ENCODE measurements at places on chromosomes 3 and 15.

DNA sequence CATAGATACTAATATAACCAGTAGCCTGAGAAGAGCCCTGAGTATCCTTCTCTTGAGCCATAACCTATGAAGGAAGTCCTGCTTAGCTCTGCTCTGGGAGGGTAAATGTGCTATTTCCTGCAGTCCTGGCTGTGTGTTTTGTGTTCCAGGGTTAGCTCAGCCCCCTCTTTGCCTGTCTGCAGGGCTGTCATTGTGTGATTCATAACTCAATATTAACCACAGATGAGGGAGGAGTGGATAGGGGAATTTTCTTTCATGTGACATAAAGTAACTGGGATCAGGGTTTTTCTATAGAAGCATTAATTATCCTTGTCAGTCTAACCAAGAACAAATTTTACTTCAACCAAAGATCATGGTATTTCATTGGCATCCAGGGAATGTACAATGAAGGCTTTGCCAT, 183.3 kb upstream of the ZBTB20 start:
- DNase-seq = no peak

GRCh38 chr15:70625438-70625837, 137.9 kb downstream of the UACA start:
- no peak for DNase-seq

DNA sequence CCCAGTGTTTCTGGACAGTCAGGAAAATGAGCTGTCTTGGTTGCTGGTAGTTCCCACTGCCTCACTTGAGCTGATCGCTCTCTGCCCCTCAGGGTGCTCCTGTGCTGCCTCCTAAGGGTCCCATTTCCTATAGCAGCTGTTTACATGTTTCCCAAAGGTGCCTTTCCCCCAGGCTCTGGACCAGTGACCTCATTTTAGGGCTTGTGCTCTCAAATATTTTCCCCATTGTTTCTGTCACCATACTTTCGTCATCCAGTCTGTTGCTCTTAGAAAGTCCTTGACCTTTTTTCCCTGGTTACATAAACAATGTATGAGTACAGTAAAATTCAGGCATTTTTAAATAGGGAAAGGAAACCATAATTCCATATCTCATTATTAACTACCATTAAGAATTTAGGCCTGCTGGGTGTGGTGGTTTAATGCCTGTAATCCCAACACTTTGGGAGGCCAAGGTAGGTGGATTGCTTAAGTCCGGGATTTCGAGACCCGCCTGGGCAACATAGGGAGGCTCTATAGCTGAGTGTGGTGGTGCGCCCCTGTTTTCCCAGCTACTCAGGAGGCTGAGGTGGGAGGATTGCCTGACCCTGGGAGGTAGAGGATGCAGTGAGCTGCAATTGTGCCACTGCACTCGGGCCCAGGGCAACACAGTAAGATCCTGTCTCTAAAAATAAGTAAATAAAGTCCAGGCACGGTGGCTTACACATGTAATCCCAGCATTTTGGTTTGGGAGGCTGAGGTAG, 11.7 kb downstream of the RAD54L2 start:
- no peak for DNase-seq

- DNase-seq = no peak
Observed at GRCh38 chr15:71844916-71845315, 34.6 kb downstream of the NR2E3 start.

- no peak for DNase-seq
Observed at GRCh38 chr3:172181932-172182586, 142.7 kb downstream of the FNDC3B start.

GRCh38 chr15:39777496-39777895, 5.1 kb downstream of the FSIP1 start:
- DNase-seq = no peak

- DNase-seq = no peak
Observed at GRCh38 chr15:76346669-76347481, 10.3 kb downstream of the ISL2 start.

- DNase-seq = no peak
Observed at GRCh38 chr15:89823836-89824606, 9.4 kb upstream of the ANPEP start.

- no peak for DNase-seq
Observed at GRCh38 chr3:10004960-10005564, 18.4 kb upstream of the EMC3 start.

DNA sequence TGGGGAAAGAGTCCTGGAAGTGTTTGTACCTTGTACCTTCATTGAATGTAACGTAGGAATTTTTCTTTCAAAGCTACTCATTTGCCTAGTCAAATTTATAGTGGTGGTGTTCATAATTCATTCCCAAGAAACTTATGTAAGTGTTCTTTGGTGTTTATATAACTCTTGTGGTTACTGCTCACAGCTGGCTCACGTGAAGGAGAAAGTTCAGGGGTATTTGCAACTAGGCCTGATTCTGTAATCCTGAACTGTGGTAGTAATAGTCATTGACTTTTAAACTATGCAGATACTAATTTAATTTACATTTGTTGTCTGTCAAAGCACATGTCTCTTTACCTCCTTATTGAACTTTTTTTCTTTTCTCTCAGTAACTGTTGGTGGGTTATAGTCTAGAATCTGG, 50.5 kb upstream of the TEX264 start:
- DNase-seq = no peak

DNA sequence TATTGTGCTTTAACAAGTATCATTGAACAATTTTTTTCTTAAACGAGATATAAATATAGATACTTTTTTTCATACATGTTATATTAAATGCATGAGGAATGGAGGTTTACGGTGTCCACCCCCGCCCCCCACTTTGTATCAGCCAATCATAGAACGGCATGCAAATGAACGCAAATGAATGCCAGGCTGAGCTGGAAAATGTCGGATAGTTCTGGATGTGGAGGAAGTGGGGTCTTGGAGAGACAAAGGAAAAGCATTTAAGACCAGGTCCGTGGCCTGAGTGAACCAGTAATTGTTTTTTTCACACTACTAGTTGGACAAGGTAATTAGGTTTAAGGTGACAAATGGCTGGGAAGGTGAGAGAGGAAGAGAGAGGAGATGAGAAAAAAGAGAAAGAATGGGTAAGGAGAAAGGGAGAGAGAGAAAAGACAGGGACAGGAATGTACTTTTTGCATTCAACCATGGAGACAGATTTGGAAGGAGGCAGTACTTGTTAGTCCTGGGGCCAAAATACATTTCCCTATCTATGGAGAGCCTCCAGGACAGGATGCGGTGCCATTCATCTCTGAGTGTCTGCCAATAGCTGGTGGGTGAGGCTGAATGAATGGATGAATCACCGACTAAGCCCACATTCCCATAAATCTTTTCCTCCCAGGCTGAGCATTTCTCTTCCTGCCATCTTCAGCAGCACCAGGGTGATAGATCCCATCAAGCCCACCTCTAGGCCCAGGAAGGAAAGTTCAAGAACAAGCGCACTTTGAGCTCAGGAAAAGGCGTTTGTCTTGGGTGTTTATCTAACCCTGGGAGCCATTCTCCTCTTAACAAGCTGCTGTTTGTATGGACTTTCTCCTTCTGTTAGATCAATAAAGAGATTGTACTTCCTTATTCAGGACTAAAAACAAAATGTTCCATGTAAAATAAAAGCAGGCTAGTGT, 1.4 kb upstream of the RAD18 start:
- DNase-seq = no peak

- DNase-seq = no peak
Observed at GRCh38 chr15:45471151-45471550, 51.4 kb downstream of the SLC30A4 start.

DNA sequence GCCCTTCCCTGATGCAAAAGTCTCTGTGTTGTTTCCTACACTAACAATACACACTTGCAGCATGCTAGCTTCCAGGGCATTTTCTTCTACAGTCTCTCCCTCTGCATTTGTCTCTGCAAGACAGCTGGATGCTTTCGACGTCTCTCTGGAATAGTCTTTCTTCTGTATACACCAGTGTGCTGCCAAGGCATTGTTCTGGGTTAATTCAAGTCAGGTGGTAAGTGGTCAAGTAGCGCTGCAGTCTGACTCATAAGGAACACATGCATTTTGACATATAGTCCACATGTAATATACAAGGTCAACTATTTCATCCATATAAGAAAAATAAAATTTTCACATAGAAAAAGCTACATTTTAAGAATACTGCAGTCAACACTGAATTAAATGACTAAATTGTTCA, 92.7 kb downstream of the MYLK start:
- no peak for DNase-seq

DNA sequence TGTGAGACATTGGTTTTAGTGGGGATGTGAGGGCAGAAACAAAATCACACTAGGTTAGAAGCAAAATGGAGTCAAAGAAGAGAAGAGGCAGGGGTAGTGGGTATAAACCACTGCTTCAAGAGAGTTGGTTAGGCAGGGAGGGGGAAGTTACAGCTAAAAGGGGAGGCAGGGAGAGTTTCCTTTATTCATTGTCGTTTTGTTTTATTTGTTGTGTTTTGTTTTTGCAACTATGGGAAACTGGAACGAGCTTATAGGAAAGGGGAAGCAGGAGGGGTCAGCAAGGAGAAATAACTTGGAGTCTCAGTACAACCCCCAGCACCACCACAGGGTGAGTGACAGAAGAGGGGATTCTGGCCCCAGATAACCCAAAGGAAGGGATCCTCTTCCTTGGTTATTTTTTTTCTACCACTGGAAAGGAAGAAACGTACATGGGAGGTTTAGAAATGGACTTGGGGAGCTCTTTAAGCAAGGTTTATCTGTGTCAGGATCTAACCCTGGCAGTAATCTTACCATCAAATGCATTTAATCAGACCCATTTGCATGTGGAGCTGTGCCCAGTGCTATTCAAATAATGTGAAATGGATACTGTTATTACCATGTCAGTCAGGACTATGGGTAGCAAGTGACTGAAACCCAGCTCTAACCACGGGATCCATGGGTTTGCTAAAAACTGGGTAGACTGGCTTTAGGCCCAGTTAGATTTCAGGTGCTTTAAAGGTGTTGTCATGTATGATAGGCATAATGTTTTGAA, 68.7 kb downstream of the CCNL1 start:
- DNase-seq = no peak

GRCh38 chr3:136620436-136620835, 131.7 kb downstream of the STAG1 start:
- no peak for DNase-seq

DNA sequence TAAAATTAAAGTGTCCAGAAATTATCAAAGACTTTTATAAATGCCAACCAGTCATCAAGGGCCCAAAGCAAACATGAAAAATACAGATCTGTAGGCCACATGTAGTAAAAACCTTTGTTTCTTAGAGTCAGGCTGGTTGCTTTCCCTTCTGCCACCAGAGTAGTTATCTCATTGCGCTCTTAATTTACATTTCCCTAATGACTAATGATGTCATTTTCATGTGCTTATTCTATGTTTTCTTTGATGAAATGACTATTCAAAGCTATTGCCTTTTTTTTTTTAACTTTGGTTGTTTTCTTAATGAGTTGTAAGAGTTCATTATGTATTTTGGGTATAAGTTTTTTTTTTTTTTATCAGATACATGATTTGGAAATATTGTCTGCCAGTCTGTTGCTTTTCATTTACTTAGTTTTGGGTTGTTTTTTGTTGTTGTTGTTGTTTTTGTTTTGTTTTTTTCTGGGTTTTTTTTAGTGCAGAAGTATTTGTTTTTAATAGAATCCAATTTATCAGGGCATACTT, 140.6 kb downstream of the HCN4 start:
- no peak for DNase-seq

DNA sequence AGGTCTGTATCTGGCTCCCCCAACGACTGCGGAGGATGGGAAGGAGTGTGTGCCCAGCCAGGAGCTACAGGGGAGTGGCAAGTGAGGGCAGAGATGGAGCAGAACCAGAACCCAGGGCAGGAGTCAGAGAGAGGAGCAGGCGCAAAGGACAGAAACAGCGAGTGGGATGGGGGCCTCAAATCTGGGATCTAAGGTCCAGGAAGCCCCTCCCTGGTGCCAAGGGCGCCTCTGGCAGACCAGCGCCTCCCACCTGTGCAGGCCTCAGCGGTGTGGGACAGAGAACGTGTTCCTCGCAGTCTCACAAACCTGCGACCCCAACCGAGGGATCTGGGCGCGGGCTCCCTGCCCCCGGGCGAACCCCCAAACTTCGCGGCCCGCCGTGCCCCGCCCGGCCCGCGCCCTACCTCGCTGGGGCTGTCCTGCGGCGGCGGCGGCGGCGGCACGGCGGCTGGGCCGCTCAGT, 301 bp downstream of the PCBP4 start:
- no peak for DNase-seq

DNA sequence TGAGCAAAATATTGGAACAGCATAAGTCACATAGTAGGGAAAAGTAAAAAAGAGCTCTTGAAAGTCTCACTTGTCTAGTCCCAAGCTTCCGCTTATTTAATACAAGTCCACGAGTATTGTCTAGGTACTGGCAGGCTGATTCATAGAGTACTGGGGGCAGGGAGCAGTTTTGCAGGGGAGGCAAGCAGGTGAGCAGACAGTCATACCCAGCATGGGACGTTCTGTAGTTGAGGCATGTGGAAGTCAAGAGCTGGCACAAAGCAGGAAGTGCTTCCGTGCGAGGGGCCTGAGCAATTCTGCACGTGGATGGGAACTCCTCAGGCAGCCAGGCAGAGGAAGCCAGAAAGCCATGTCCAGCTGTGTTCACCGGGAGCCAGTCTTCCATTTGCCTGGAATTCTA, 287.6 kb downstream of the EPHB1 start:
- DNase-seq = no peak

DNA sequence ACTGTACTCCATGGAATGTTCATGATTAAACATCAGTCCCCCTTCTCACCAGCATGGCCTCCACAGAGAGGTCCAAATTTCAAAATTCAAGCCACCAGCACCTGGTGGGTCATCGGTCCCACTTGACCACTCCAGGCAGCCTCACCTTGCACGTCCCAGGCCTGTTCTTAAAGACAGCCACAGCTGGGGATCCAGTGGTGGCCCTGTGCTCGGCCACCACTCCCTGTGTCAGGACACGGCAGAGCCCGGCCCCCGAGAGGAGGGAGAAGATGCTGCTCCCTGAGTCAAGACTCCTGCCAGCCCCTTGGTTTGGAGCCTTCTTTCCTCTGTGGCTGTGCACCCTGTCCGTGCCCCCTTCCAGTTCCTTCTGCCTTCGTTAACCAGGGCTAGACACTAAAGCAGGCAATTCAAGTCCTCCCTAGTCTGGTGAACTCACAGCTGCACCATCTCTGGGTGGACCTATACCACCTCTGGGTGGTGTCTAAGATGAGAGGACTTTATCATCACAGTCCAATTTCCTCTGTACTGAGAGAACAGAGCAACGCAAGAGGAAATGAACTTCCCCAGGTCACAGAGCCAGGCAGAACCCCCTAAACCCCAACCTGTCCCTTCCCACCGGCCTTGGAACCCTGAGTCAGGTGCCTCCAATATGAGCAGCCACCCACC, 97.1 kb downstream of the MEGF11 start:
- no peak for DNase-seq

DNA sequence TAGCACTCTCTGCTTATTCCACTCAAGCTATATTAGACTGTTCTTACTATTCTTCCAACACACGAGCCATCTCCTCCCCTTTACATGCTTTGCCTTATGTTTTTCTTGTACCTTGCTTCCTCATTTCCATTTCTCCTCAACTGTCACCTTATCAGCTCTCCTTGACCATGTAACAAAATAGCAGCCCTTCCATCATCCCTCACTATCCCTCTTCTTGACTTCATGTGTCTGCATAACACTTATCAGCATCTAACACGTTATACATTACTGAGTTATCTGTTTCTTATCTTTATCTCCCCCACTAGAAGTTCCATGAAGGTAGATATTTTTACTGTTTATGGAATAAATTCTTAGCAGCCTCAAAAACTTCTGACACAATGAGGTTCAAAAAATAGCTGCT, 45.3 kb downstream of the TRPM7 start:
- no peak for DNase-seq

Data from CD8-positive, alpha-beta T cell (primary cell).